HCT116 (cell line): ENCODE measurements at places on chromosomes 13 and 19. TPM values are rescaled to one million over a fixed set of nuclear protein-coding genes. Genes with fewer than 3 reads are reported as not detected.
A peak's percentile ranks its signal among the peaks of the same experiment; 100 is the strongest.

The SHISA2 gene
- not detected for total RNA-seq

The LIPE gene
- total RNA-seq, result 11.3 TPM

The ZIK1 gene
- total RNA-seq, result not detected

The TEX26 gene
- not detected for total RNA-seq

GRCh38 chr19:23527797-23528196 lies 132.5 kb upstream of the ZNF91 start:
- no peak overlapping the region for H3K4me3 ChIP-seq
- no peak overlapping the region for H3K27ac ChIP-seq
- H3K36me3 ChIP-seq, result no peaks in the 10 kb centered on the region

GRCh38 chr19:7986321-7987113 lies 18.9 kb downstream of the ELAVL1 start:
- DNase-seq, result no peak
- H3K36me3 ChIP-seq, result peaks cover 37% of the 10 kb centered on the region
- no peak overlapping the region for H3K4me3 ChIP-seq
- H3K4me1 ChIP-seq, result peaks cover 7% of the 10 kb centered on the region; the same call in 1 of the 2 replicates

DNA sequence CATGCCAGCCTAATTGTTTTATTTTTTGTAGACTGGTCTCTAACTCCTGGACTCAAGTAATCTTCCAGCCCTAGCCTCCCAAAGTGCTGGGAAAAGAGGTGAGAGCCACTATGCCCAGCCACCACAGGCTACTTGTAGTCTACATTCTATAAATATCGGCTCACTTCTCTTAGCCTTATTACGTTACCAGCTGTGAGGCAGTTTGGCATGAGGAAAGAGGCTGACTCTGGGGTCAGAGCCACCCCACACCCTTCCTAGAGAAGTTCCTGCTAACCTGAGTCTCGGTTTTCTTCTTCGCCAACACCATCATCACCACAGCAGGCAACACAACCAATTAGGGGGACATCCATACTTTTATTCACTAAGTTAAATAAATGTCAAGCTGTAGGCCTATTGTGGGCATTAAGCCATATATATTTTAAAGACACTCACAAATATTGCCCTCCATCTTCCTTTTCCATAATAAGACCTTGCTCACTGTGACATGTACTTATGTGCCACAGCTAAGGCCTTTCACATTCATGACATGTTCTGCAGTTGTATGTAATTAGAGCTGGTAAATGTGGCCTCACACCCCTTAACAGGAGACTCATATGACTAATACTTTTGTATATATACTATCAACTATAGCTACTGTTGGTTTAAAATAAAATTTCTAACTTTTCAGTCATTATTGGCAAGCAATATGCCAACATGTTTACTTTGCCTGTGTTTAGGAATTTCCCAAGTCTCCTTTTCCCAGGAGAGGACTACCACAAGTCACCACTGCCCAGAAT lies 5.7 kb downstream of the SLC25A30 start:
- H3K27ac ChIP-seq, result no peak overlapping the region
- H3K36me3 ChIP-seq, result peaks cover 14% of the 10 kb centered on the region; the same call in 1 of the 2 replicates
- no peak overlapping the region for H3K4me3 ChIP-seq
- H3K4me1 ChIP-seq, result peaks cover 4% of the 10 kb centered on the region; the same call in 1 of the 2 replicates
- DNase-seq, result no peak
- no peaks in the 10 kb centered on the region for H3K27me3 ChIP-seq

DNA sequence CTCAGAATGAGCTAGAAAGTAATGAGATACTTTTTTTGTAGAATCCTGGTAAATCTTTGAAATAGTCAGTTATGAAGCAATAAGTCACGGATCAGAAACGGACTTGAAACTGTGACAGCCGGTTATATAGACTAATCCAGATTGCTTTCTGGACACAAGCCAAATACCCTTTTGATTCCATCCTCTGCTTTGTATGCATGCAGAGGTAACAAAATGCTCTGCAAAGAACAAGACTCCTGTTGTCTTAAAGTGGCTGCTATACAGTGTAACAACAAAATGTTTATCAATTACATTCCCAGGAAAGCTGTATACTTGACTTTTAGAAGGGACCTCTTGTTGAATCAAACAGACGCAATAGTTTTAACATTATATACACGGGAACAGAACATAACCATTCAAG lies 66.5 kb upstream of the STARD13 start:
- H3K36me3 ChIP-seq, result no peaks in the 10 kb centered on the region
- H3K27me3 ChIP-seq, result no peaks in the 10 kb centered on the region
- H3K4me1 ChIP-seq, result peaks cover 21% of the 10 kb centered on the region
- H3K4me3 ChIP-seq, result no peak overlapping the region
- DNase-seq, result no peak

- H3K4me1 ChIP-seq, result peaks cover 24% of the 10 kb centered on the region
- peak overlapping the region; percentile 62 for H3K27ac ChIP-seq
- DNase-seq, result no peak
- H3K27me3 ChIP-seq, result no peaks in the 10 kb centered on the region
- peak overlapping the region; percentile 99 for H3K4me3 ChIP-seq
Observed at GRCh38 chr19:38619361-38620174, 580 bp downstream of the EIF3K start.

- H3K4me1 ChIP-seq, result peaks cover 4% of the 10 kb centered on the region; the same call in 1 of the 2 replicates
- no peak for DNase-seq
- H3K27ac ChIP-seq, result no peak overlapping the region
- H3K4me3 ChIP-seq, result no peak overlapping the region
- no peaks in the 10 kb centered on the region for H3K27me3 ChIP-seq
Observed at GRCh38 chr13:33158816-33159215, 126.7 kb downstream of the STARD13 start.

GRCh38 chr13:21573920-21574712 lies 29.9 kb downstream of the MICU2 start:
- H3K4me3 ChIP-seq, result no peak overlapping the region
- no peaks in the 10 kb centered on the region for H3K4me1 ChIP-seq
- H3K27me3 ChIP-seq, result no peaks in the 10 kb centered on the region

DNA sequence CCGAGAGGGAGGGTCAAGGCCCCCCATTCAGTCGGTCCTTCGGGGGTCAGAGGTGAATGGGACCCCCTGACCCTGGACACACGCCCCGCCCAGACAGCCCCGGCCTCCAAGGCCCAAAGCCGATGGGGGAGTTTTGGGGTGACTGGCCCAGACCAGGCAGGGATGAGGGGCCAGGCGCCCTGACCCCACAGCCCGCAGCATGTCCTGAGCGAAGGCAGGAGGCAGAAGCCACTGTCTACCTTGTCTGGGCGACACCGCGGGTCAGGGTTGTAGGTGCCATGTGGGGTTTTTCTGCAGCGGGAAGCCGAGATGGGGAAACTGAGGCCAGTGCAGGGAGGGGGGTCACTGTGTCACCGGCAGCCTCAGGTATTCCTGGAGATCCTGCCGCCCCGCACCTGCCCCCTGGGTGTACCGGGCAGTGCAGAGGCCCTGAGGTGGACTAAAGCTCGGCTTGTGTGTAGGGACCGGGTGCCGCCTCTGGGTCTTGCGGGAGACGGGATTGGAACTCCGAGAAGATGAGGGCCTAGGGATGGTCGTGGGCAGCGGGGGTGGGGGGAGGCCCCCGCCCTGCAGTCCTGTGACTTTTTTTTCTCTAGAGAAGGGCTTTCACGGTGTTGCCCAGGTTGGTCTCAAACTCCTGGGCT lies 8.5 kb downstream of the ARID3A start:
- no peaks in the 10 kb centered on the region for H3K36me3 ChIP-seq
- no peak overlapping the region for H3K27ac ChIP-seq
- no peak overlapping the region for H3K4me3 ChIP-seq
- no peak for DNase-seq
- peaks cover 14% of the 10 kb centered on the region for H3K4me1 ChIP-seq

DNA sequence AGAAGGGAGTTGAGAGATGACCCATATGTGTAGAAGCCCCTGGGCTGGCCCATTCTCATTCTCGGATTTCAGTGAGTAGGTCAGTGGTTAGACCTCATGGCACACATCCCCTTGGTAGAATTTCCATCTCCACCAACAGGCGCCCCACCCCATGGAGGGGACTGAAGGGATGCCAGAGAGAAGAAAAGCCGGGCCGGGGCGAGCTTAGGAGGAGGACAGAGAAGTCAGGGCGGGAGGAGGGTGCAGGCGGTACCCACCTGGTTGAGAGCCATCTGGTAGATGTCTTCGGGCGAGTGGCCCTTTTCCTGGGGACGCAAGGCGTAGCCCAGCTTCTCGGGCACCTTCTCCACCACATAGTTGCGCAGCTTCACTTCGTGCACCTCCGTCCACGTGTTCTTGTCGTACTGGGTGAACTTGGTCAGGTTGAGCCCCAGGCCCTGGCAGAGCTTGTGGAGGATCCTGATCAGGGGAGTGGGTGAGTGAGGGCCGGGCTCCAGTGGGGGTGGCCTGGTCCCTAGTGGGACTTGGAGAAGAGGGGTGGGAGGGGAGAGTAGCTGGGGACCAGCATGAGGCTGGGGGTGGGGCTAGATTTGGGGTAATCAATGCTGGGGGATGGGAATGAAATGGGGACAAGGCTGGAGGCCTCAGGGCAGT lies 2.5 kb downstream of the IL4I1 start:
- H3K27ac ChIP-seq, result no peak overlapping the region
- H3K36me3 ChIP-seq, result no peaks in the 10 kb centered on the region
- H3K4me1 ChIP-seq, result peaks cover 6% of the 10 kb centered on the region
- no peak for DNase-seq
- H3K4me3 ChIP-seq, result no peak overlapping the region

DNA sequence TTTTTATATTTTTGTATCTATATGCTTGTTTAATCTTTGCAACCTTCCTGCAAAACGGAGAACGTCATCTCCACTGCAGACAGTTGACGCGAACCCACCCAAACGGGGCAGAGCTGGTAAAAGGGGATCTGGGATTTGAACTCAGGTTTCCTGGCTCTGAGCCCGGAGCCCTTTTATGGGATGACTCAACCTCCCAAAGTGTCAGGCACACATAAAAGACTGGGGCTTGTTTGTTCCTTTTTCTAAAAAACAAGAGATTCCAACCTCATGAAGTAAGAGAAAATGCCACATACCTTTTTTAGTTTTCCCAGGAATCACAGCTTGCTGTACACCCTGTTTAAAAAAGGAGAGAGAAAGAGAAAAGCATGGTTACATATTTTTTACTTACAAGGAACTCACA lies 78.9 kb downstream of the GADD45B start:
- H3K27ac ChIP-seq, result peak overlapping the region; percentile 44
- no peaks in the 10 kb centered on the region for H3K27me3 ChIP-seq
- peaks cover 28% of the 10 kb centered on the region for H3K4me1 ChIP-seq
- DNase-seq, result peak; percentile 56
- peak overlapping the region; percentile 20 for H3K4me3 ChIP-seq
- H3K36me3 ChIP-seq, result no peaks in the 10 kb centered on the region

GRCh38 chr13:90787007-90787406 lies 560.5 kb upstream of the MIR17HG start:
- no peaks in the 10 kb centered on the region for H3K27me3 ChIP-seq
- DNase-seq, result no peak
- H3K4me1 ChIP-seq, result no peaks in the 10 kb centered on the region
- no peaks in the 10 kb centered on the region for H3K36me3 ChIP-seq
- H3K4me3 ChIP-seq, result no peak overlapping the region

GRCh38 chr19:39817888-39818561 lies 15.9 kb downstream of the DYRK1B start:
- H3K36me3 ChIP-seq, result no peaks in the 10 kb centered on the region
- no peaks in the 10 kb centered on the region for H3K4me1 ChIP-seq
- H3K27ac ChIP-seq, result no peak overlapping the region
- H3K27me3 ChIP-seq, result no peaks in the 10 kb centered on the region
